NCI-H1092 treated with DMSO at 0.1 percent for 48 hours (cell line): ENCODE measurements at places on chromosomes 2 and 18.

DNA sequence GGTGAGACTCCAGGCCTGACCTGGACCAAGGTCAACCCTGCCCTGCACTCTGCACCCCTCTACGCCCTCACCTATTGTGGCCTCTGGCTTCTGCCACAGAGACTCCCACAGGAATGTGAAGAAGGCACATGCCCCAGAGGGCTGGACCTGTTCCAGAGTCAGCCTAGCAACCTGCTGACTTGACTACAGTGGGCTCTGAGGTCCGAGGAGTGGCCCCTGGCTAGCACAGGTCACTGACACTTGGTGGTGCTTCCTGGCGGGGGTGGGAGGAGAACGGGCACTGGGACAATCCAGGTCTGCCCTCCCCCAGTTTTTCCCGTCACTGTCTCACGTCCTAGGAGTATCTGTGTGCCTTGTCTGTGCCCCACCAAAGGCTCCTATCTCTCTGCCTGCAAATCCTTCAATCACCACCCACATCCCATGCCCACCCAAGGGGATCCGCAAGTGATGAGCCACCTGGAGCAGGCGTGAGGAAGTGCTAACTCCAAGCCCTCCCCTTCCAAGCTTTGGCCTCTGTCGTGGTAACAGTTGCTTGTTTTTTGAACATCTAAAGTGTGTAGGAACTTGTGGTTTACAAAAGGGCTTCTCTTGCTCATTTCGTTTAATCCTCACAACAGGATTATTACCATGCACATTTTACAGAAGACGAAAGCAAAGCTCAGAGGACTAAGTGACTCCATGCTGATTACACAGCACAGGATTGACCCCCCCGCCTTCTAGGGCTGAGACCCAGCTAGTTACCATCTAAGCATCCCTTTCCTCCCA lies 86.2 kb downstream of the MCFD2 start:
- DNase-seq: no peak

DNA sequence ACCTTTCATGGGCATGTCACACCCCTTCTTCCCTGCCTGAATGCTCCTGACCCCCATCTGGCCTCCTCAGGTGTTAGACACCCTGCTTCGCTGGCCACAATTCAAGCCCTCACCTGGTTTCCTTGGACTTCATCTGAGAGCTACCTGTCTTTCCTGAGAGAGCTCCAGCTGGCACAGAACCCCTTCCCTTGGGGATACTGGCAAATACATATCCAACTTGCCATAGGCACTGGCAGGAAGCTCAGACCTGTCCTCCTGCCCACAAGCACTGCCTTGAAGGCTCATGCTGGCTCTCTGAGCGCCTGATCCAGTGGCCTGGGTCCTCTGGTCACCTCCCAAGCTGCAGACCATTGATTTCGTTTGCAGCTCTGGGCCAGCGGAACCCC lies 74.1 kb upstream of the MAP4K3 start:
- peak; percentile 8 for DNase-seq

GRCh38 chr2:117674172-117674571 lies 140.3 kb upstream of the DDX18 start:
- DNase-seq: no peak

- no peak for DNase-seq
These were observed 7.8 kb upstream of the ANXA4 start for GRCh38 chr2:69734035-69734611.

DNA sequence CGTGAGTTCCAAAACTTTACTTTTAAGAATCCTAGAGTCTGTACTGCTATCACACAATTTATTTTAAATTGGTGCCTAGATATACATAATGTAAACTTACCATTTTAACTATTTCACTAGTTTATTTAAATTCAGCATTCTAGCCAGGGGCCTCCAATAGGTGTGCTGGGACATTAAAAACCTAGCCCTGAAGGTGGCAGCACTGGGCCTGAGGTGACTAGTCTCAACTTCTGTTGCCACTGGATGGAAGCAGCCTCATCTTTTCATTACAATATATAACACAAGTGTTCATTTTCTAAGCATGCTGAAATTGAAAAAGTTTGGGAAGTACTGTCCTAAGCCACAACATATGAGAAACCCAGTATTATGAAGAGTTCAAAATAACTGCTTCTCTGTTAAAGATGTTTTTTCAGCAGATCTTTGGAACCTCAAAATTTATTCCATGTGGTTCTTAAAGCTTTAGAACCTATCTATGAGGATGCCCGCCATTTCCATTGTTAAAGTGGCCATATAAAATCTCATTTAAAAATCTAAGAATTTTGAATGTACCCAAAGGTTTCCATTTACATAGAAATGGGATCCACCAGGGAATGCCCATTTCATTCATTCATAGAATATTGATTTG lies 2.9 kb upstream of the RBBP8 start:
- peak; percentile 55 for DNase-seq

- no peak for DNase-seq
These were observed 342.5 kb upstream of the NXPH2 start for GRCh38 chr2:139122711-139123158.

DNA sequence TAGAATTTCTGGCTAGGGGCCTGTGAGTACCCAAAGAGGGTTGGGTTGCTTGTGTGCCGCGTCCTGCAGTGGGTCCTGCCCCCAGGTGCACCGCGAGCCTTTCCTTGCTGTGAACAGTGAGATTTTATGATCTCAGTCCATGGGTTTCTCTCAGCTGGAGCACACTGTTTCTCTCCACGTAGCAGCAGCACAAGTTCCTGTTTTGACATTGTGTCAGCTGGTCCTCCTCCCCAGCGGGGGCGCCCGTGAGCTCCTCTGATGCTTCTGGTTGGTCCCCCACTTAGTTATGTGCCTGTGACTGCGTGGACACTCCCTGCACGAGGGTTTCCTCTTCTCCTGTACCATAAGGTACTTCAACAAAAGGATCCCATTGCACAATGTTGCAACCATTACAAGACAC lies 29.8 kb downstream of the TSHZ1 start:
- no peak for DNase-seq

DNA sequence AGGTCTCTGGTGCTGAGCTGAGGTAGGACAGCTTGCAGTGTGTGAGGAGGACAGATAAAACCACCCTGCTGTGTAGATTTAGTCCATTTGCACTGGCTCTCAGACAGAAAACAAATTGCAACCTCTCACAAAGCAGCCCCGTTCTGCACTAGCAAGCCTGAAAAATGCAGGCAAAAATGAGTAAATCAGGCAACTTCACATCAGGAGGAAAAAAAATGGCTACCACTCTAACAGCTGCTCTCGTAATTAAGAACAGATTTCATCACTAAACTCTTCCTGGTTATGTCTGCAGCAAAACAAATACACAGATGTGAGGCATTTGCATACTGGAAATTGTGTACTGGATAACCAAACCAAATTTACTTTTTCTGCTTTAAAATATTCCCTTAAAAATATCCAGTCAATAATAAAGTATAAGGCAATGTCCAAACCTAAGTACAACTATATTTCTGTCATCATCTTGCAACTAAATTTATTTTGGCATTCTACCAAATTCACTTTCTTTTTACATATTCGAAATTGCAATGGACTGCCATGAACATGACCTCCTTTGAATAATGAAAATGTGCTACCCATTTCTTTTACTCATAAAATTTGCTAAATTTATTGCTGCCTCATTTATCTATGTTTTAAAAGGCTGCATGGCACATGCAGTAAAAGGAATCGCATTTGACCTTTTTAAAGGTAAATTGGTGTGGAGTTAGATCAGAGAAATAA lies 157.4 kb downstream of the AFF3 start:
- DNase-seq: peak; percentile 47

GRCh38 chr2:84799772-84800171 lies 81.1 kb downstream of the TRABD2A start:
- DNase-seq: no peak

GRCh38 chr2:141943918-141944317 lies 186.9 kb downstream of the LRP1B start:
- no peak for DNase-seq
